ENCODE measurements at places on chromosomes 6 and 20.

GRCh38 chr20:51420111-51420510 lies 122.4 kb downstream of the NFATC2 start:
- DNase-seq: peak; percentile 41

DNA sequence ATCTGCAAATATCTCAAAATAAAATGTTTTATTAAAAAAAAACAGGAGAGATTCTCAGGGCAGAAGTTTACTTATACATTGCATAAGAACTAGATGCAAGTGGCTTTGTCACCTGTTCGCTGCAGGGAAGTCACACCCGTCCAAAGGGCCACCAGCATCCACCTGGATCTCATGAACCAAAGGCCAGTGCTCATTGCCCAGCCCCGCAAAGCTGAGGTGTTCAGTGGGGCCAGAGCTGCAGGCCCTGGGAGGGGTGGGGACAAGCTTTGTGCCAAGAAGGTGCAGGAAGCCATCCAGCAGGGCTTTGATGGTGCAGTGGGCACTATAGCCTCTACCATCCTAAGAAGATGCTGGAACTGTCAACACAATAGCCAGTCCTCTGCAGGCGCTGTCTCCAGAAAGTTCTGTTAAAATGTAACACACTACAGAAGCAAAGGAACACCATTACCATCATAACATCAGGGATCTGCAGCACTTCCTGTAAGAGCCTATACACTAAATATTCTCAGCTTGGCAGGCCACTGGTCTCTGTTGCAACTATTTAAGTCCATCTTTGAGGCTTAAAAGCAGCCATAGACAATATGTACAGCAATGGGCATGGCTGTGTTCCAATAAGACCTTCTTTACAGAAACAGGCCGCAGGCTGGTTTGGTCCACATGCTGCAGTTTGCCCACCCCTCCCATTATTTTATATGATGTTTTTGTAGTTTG lies 15.7 kb upstream of the CD93 start:
- DNase-seq: no peak

- DNase-seq: no peak
Measured at GRCh38 chr6:37139230-37139962, 30.6 kb upstream of the PIM1 start.

DNA sequence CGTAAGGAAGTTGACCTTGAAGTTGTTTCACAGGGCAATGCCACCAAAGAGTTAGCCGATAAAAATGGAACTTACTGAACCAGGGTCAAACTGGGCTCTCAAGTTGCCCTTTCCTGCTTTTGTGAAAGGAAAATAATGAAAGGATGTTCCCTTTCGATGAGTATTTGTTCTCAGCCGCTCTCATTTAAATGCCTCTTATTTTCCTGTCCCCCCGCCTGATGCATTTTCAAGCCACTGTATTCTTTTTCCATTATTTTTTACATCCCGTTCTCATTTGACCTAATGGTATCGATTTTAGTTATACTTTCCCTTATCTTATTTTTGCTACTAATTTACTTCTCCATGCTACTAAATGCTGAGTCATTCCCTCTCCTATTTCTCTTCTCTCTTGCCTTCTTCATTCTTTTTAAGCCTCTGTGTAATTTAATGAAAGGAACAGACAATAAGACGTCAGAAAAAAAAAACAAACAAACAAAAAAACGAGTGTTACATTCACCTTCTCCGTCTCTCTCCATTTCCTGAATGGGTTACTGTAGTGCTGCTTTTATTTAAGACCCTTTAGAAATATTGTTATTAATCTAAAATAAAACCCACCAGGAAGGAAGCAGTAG lies 655 bp upstream of the NDUFAF4 start:
- DNase-seq: peak; percentile 62

Data from endothelial cell of umbilical vein (primary cell).